ENCODE measurements at places on chromosomes 12 and 14.

GRCh38 chr12:15496738-15497137 lies 174.4 kb downstream of the PTPRO start:
- no peak for DNase-seq

- DNase-seq = no peak
These were observed 21.8 kb upstream of the C14orf180 start for GRCh38 chr14:104557766-104558165.

- DNase-seq = no peak
These were observed 176.5 kb downstream of the PIWIL1 start for GRCh38 chr12:130514149-130514551.

DNA sequence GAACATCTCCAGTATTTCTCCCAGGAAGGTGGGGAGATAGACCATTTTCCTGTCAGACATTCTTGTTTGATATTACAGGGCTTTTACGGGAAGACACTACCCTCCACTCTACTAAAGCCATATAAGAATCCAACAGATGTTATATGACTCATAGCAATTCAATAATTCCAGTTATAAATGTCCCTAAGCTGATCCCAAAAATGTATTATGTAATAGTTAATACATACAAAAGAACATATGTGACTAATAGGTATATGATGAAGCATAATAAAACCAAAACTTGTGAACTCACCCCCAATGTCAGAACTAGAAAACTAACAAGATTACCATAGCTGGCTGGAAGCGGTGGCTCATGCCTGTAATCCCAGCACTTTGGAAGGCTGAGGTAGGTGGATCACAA lies 84.2 kb downstream of the EFCAB11 start:
- DNase-seq = no peak

DNA sequence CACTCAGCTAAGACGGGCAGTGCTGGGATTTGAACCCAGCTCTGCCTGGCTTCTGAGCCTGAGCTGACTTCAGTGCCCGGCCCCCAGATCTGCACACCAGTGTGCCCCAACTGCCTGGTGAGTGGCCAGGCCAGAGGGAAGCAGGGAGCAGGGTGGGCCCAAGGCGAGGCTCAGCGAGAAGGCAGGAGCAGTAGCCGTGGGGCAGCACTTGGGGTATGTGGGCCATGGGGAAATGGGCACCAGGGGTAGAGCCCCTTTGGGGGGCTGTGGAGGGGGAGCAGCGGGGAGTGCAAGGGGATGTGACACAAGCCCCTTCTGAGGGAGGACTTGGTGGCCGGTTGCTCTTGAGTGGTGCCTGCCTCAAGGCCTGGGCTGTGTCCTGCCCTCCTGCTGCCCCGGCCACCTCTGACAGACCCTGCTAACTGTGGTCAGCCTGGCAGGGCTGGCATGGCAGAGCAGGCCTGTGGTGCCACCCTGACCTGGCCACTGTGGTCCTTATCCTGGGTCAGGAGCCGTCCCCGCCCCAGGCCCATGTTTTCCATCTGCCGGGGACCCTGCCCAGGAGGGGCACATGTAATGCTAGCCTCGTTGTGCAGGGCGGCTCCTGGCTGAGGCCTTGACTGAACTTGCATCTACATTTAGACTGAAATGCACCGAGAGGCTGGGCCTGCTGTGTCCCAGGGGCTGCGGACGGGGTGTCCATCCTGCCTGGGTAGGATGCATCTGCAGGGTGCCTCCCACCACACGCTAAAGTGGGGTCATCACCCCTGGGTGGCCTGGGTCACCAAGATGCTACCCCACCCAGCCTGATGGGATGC lies 90.5 kb downstream of the KIF26A start:
- DNase-seq = no peak

- no peak for DNase-seq
These were observed 3.2 kb downstream of the KCNH3 start for GRCh38 chr12:49541911-49542505.
